Bronchial epithelial cell (primary cell): ENCODE measurements at places on chromosomes 7 and 10. TPM values are rescaled to one million over a fixed set of nuclear protein-coding genes. Genes with fewer than 3 reads are reported as not detected.

Gene UNC5B
- 36.6 and 62.5 TPM in 2 replicates for total RNA-seq

Gene TYW1B
- 2.6 and 3.2 TPM in 2 replicates for total RNA-seq

Gene SHLD2
- 19.2 and 28.7 TPM in 2 replicates for total RNA-seq

Gene STEAP2
- 3.9 and 4.5 TPM in 2 replicates for total RNA-seq

Gene PTPN20
- 2.1 and 2.9 TPM in 2 replicates for total RNA-seq

Gene TEX47
- total RNA-seq = not detected in 2 replicates

Gene PON3
- 0.64 and 1.3 TPM in 2 replicates for total RNA-seq
